ENCODE measurements at places on chromosomes 3 and 15.
A peak's percentile ranks its signal among the peaks of the same experiment; 100 is the strongest.

- no peak for DNase-seq
Measured at GRCh38 chr3:73024836-73025235, 28.2 kb downstream of the PPP4R2 start.

DNA sequence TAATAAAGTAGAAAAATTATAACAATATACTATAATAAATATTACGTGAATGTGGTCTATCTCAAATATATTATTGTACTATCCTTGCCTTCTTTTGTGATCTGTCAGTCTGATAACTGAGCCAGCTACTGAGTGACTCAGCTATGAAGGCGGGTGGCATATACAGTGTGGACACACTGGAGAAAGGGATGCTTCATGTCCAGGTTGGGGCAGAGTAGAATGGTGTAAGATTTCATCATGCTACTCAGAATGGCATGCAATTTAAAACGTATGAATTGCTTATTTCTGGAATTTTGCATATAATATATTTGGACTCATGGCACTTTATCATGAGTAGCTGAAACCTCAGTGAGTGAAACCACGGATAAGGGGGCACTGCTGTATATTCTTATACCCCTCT lies 172.9 kb upstream of the TBC1D5 start:
- no peak for DNase-seq

GRCh38 chr15:64161688-64162477 lies 939 bp downstream of the PPIB start:
- no peak for DNase-seq

GRCh38 chr3:179229177-179229576 lies 21.7 kb downstream of the KCNMB3 start:
- DNase-seq, result no peak

DNA sequence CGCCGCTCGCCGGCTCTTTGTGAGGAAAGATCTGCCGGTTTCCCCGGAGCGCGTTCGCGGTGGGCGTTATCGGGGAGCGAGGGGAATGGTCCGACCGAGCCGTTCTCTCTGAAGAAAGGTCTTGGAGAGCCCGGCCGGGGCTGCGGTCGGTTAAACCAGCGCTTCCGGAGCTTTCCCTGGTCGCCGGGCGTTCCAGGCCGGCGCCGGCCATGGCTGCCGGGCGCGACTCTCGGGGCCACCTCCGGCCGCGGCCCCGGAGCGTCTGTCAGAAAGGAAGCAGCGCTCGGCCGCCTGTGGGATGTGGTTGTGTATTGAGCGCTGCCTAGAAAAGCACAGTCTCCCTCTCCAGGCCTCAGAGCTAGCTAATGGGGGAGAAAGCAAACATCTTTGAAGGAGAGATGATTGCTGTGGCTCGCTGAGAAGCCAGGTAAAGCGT lies 731 bp downstream of the FYTTD1 start:
- DNase-seq, result peak; percentile 3

DNA sequence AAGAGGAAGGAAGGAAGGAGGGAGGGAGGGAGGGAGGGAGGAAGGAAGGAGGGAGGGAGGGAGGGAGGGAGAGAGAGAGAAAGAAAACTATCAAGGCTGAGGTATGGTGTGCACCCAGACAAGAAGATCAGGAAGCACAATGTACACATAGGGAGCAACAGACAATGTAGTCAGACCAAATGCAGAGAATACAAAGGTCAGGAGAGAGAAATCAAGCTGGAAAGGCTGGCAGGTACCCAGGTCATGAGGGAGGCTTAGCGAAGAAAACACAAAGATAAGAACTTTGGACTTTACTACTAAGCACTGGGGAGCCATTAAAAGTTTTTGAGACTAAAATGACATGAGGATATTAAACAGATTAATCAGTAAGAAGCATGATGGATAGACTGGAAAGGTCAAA lies 176.0 kb upstream of the TMCO5A start:
- no peak for DNase-seq

- DNase-seq, result no peak
Measured at GRCh38 chr3:152315623-152316022, 46.9 kb downstream of the MBNL1 start.

GRCh38 chr3:72238010-72238691 lies 453.2 kb upstream of the PROK2 start:
- DNase-seq, result no peak

GRCh38 chr15:68028137-68028887 lies 25.8 kb upstream of the PIAS1 start:
- DNase-seq, result no peak

- DNase-seq, result no peak
Measured at GRCh38 chr3:151321526-151321925, 4.9 kb upstream of the GPR87 start.

- DNase-seq, result peak; percentile 84
Measured at GRCh38 chr3:170180908-170181885, at the start of gene PHC3. PHC3 (minus strand) TSS chr3:170181733; CDS start chr3:170181715, 18 bp downstream.

GRCh38 chr3:38002291-38002876 lies 11.8 kb downstream of the VILL start:
- DNase-seq, result no peak

DNA sequence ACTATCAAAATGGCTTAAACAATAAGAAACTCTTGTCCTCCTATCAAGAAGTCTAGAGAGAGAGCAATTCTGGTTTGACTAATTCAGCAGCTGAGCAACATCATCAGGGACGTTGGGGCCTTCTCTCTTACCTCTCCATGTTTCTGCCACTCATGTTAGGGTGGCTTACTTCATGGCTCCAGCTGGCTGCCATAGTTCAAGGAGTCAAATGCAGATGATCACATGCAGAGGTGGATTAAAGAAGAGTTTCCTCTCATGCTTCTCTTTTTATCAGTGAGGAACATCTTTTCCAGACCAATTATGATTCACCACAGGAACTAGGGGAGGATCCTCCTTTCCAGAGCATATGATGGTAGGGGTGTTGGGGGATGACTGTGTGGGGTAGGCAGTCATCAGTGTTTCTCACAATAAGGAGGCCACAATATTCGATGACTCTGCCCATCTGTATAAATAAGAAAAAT lies 45.5 kb downstream of the NEK11 start:
- no peak for DNase-seq

DNA sequence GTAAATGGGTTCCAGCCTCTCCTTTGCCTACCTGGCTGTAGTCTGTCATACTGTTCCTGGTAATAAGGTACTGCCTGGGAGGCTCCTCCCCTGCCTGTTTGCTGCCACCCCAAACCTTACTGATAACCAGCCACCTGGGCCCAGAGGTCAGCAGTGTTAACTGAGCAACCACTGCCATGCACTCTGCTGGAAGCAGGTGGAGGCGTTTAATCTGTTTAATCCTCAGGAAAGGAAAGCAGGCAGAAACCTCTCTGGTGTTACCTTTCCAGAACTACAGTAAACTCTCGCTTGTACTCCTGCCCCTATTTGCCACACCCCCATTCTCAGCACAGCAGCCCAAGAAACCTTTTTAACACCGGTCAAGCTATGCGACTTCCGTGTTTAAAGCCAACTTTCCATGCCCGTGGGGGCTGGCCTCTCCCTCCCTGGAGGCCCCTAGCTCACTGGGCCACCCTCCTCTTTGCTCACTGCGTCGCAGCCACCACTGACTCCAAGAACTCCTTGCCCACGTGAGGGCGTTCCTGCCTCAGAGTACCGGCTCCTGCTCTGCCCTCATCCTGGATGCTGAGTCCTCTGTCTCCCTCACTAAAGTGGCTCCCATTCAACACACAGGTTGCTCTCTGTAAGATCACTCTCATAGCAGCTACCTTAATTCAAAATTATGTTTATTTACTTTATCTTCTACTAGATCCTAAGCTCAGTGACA lies 8.3 kb downstream of the BDH1 start:
- DNase-seq, result no peak

DNA sequence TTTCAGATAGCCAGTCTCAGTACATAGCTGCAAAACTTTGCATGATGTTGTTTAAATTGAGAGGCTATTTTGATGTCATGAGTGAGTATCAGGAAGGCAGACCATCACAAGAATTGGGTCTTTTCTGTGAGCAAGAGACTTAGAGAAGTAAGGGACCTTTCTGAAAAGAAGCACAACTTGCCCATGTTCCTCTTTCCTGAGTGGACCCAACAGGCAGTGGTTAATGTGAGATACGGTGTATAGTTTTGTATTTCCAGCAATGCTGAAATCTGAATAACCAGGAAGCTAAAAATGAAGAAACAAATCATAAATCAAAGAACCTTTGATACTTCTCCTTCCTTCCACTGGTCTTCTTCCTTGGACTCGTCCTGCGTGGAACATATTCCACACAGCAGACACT lies 25.1 kb downstream of the MCTP2 start:
- no peak for DNase-seq

- DNase-seq, result no peak
Measured at GRCh38 chr15:96335411-96336024, 5.0 kb downstream of the NR2F2 start.

- DNase-seq, result no peak
Measured at GRCh38 chr15:92906563-92907081, 6.5 kb downstream of the CHD2 start.

DNA sequence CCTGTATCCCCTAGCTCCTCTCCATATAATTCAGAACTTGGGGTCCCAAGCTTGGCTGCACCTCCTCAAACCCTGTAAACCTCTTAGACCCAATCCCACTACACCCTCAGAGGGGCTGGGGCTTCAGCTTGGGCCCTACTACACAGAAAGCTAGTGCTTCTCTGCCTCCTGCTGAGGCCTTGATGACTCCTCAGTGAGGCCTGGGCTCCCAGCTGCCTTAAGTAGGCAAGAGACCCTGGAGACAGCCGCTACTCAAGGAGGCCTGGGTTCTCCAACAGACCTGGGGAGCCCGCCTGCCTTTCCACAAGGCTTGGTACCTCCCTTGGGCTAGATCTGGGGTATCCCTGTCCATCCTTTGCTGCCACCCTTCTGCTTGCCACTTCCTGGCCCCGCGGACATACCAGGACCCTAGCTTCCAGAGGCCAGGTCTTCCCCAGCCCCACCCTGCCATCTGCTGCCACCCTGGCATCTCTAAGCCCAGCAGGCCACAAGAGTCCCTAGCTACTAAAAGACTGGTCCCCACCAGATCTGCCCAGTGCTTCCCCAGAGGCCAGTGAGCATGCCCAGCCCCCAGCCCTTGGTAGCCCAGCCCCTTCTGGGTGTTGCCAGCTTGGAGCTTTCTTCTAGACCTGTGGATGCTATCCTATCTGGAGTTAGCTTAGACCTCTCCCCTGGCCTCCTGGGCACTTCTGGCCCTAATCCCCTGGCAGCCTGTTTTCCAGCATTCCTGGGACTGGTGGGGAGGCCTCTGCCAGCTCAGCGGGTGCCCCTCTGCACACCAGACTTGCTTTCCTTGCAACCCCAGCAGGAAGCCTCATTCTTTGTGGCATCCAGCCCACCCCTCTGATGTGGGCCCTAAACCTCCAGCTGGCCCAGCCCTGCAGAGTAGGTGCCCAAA lies 13.7 kb downstream of the C15orf39 start:
- DNase-seq, result no peak

- no peak for DNase-seq
Measured at GRCh38 chr3:60772584-60772983, 478.7 kb downstream of the FHIT start.

- no peak for DNase-seq
Measured at GRCh38 chr3:31776016-31776415, 205.0 kb downstream of the OSBPL10 start.

DNA sequence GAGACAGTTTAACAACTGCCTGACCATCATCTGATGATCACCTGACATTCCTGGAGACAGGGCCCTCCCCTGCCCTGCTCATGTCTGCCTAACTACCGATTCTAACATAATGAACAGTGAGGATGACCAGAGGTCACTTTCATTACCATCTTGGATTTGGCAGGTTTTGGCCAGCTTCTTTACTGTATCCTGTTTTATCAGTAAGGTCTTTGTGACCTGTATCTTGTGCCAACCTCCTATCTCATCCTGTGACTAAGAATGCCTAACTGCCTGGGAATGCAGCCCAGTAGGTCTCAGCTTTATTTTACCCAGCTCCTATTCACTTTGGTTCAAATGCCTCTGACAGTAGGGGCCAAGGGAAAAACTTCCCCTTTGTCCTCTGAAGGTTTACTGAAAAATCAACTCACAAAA lies 40.2 kb downstream of the METTL6 start:
- DNase-seq, result no peak

- DNase-seq, result no peak
Measured at GRCh38 chr3:12312010-12312409, 23.1 kb downstream of the PPARG start.

- no peak for DNase-seq
Measured at GRCh38 chr3:69764861-69765260, 25.6 kb downstream of the MITF start.

GRCh38 chr3:113769551-113769950 lies 22.7 kb downstream of the ATP6V1A start:
- no peak for DNase-seq

DNA sequence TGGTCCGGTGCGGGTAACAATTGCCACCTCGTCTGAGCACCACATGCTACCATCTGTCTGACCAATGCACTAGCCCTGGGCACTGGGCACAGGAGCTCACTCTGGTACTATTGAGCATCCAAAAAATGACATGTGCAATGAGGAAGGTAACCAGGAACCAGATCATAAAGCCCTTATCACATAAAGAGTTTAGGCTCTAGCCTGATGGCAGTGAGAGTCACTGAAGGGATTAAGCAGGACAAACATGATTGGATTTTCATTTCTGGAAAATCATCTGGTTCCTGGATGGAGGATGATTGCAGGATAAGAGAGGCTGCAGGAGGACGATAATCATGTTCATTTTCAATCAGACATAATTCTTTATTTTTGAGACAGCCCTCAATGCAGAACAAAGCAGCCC lies 12.4 kb downstream of the NDUFB4 start:
- no peak for DNase-seq

- DNase-seq, result no peak
Measured at GRCh38 chr15:60215225-60215963, 182.4 kb downstream of the ANXA2 start.

DNA sequence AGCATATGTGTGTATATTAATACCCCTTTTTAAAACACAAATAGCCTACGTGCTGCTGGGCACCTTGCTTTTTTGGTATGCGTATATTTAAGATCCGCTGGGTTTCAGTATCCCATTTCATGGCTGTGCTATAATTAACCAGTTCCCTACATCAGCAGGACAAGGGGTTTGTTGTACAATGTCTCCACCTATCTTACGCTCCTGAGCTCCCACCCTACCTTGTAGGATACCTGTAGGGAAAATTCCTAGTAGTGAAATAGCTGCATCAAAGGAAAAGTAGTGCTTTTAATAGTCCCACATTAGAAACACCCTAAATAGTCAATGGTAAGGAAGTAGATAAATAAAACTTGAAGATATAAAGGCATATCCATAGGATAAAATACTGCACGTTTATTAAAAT lies 1.4 kb downstream of the MAP6D1 start:
- peak; percentile 38 for DNase-seq

DNA sequence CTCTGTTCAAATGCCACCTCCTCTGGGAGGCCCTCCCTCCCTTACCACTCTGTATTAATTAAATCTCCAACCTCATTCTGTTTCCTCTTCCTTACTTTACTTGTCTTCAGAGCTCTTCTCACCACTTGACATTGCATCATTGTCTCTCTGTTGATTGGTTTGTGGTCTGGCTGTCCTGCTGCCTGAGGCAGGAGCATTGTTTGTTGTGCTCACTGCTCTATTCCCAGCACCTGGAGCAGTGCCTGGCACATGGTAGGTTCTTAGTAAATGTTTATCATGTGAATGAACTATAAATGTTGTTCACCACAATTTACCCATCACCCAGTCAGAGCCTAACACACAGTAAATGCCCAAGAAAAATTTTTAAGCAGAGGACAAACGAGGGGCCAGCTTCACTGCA lies 6.7 kb upstream of the BFSP2 start:
- DNase-seq, result no peak

GRCh38 chr3:146577662-146578061 lies 27.5 kb downstream of the PLSCR5 start:
- DNase-seq, result peak; percentile 29

- DNase-seq, result no peak
Measured at GRCh38 chr15:94385441-94385840, 154.1 kb downstream of the MCTP2 start.

- peak; percentile 14 for DNase-seq
Measured at GRCh38 chr3:158107605-158108444, 1.6 kb upstream of the SHOX2 start.

Data from SHP77 (cell line).